Stimulated activated CD8-positive, alpha-beta memory T cell treated with anti-CD3 and anti-CD28 coated beads, Interleukin-15, amount 100 ng/mL, for 4 hours (primary cell): ENCODE measurements at places on chromosomes 2 and 18.

DNA sequence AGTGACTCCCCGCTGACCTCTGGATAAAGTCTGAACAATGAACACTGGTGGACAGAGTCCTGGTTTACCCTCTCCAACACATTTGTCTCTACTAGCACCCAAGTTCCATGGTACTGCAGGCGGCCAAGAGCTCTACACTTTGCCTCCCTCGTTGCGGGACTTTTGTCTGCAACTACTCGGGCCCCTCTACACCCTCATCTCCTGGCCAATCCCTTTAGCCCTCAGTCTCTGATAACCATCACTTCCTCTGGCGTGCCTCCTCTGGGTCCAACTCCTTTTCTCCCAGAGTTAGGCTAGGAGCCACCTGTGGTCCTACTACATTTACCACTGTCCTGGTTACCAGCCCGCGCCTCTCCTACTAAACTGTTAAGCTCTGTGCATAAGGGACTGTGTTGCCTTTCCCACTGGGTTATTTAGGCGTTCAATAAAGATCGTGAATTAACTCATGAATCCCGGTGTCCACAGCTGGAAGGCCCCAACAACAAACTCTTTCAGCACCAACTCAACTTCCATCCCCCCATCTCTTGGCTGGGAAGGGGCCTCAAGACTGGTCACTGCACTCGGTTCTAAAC, 757 bp downstream of the HDHD2 start:
- DNase-seq: no peak

DNA sequence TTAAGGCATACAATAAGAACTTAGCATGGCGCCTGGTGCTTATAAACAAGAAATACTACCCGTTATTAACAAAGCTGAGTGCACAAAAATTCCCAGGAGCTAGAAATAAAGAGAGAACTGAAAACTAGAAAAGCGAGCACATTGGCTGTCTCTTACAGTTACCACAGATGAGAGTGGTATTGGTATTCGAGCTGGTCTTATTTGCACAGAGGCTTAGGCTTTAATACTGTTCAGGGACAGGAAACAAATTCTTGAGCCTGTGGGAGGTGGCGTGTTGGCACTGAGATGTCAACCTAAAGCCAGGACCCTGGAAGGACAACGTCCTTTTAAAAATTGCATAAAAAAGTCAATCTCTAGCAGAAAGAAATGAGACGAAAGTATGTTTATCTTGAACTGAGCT, 67.3 kb upstream of the IGFBP2 start:
- DNase-seq: no peak

- no peak for DNase-seq
Observed at GRCh38 chr2:241885946-241886643, 16.6 kb downstream of the RTP5 start.

- no peak for DNase-seq
Observed at GRCh38 chr2:127597046-127597983, 48.6 kb upstream of the GPR17 start.

DNA sequence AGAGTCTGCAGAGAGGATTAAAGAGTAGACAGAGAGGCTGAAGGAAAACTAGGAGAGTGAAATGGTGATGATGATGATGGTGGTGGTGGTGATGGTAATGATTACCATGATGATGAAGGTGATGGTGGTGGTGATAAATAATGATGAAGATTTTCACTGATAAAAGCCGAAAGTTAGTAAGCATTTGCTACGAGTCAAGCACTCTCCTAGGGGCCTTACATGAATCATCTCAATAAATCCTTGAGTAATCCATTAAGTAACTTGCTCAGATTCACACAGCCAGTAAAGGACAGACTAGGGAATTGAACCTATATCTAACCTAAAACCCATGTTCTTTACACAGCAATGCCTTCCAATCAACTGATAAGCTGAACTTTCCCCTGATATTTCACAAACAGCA, 106.7 kb upstream of the PGAP1 start:
- no peak for DNase-seq

DNA sequence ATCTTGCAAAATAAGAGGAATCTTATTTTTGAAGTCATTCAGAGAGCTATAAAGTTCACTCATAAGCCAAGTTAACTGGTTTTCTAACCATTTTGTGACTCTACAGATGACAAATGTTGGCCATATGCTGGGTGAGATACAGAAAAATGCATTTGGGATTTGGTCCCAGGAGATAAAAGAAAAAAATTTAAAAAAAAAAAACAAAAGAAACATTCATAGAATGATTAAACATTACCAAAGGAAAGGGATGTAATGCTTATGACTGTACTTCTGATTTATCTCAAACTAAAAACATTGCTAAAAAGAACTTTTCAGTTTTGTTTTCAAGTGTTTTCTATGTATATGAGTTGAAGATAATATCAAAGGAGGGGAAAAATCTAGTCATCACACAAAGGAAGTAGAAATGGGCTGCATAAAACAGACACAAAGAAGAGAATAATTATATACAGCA, 43.1 kb downstream of the PELI1 start:
- no peak for DNase-seq

- no peak for DNase-seq
Observed at GRCh38 chr18:79466591-79466990, 70.9 kb downstream of the NFATC1 start.

- DNase-seq: no peak
Observed at GRCh38 chr2:216477283-216478035, 21.2 kb upstream of the RPL37A start.

GRCh38 chr2:157476953-157477709, 33.2 kb upstream of the CYTIP start:
- DNase-seq: no peak

- DNase-seq: no peak
Observed at GRCh38 chr2:227351639-227352038, 26.6 kb downstream of the MFF start.

DNA sequence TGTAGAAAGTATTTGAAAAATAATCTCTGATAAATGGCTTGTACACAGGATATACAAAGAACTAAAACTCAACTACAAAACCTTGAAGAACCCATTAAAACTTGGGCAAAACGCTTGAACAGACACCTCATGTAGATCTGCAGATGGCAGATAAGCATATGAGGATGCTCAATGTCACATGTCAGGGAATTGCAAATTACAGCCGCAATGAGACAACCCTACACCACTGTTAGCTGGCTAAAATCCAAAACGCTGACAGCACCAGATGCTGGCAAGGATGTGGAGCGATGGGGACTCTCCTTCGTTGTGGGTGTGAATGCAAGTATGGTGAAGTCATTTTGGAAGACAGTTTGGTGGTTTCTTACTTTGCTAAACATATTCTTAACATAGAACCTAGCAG, 53.7 kb downstream of the SNTG2 start:
- no peak for DNase-seq

DNA sequence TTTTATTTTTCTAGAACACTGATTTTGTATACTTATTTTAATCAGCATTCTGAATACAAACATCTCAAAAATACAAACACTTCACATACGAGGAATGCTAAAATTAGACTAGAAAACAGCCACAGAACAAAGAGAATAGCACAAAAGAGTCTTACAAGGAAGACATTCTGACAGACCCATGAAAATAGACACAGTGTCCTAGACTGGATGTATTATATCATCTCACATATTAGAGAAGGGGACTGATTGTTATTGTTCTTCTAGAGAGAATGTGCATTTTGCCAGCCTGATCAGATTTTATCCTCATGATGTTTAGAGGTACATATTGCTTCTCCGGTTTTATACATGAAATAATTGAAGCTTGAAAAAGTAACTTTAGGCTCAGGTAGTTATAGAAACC, 357.9 kb downstream of the DPP10 start:
- DNase-seq: no peak

DNA sequence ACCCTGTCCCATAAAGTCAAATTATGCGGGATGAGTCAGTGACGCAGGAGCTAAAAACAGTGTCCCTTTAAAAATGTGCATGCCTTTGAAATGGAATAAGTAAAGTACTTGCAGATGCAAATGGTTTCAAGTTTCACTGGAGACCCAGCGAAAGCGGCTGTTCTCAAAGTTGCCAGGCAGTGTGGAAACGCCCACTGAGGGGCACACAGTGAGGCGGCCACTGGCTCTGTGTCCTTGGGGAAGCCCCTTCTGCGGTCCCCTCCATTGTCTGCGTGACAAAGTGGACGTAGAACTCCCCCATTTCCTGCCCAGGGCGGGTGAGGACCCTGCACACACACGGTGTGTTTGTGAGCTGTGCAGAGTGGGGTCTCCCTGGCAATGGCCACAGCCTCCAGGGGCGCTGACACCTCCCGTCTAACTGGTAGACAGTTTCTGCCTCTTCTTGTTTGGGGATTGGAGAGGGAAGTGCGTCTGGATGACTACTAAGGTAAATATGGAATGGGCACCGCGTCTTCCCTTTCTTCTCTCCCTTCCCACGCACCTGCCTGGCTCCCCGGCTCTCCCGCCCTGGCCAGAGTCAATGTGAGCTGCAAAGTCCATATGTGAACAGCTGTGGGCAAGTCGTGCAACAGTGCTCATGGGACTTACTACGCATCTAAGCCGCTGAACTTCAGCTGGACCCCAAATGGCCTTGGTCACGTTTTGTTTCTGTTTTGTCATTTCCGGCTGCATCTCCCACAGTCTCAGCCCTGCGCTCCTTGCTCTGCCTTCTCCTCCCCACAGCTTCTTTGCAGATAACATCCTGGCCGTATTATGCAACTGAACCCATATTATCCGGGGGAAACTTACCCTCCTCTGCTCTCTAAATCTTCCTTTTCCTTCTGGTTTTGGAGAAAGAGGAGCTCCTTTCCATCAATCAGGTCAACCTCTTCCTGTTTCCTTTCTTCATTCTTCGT, 33.7 kb upstream of the ZNF516 start:
- DNase-seq: no peak

DNA sequence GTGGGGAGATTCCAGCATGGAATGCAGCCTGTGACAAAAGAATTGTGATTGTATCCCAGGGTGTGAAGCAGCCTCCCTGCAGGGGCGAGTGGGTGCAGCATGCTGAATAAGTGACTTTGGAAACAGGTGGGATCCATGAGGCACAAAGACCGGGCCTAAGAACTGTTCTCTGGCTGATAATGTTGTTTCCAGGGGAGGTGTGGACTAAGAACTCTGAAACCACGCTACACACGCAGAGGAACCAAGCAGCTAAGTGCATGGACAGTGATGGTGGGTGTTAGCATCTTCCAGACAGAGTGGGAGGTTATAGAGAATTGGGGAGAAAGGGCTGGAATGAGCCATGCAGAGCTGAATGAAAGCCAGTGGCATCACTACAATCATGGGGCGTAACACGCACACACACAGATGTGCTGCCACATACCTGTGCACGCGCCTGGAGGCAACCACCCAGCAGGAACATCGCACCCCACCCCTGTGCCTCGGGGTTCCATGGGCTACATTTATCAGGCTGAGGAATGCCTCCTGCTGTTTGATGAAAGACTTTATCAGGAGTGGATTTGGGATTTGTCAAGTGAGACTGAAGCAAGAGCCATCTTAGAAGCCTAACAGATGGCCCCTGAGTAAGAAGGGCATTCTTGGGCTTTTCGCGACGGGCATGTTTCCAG, 424.5 kb upstream of the SALL3 start:
- no peak for DNase-seq

GRCh38 chr2:120707816-120708215, 27.9 kb upstream of the GLI2 start:
- DNase-seq: no peak

GRCh38 chr2:156576005-156576404, 139.8 kb downstream of the GPD2 start:
- DNase-seq: no peak

DNA sequence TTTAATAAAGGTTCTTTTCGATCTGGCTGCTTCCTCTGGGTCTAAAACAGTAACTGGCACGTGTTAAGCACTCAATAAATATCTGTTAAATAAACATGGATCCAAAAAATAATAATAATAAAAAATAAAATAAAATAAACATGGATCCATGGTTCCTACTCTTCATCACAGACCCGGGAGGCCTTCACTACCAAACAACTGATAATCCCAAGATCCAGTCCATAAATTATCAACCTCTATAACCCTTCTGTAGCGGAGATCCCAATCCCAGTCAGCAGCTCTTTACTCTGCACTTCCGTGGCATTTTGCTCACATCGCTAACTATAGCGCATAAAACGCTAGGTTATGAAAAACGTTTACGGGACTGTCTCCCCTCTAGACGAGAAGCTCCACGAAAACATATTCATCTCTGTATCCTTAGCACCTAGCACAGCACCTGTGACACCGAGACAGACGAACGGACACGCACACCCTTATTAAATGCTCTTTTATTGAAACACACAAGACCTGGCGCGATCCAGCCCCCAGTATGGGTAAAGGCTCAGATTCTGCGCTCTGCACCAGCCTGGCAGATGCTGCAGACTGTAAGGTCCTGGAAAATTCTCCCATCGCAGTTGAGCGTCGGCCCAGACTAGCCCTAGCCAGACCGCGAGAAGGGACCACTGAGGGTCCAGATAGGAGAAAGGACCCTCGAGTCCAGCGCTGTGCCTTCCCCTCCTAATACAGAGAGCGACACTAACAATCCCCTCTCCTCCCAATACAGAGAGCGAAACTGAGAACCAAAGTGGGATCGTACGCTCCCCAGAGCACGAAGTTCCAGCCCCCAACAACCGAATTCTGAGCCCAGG, 770 bp downstream of the NBAS start:
- no peak for DNase-seq

DNA sequence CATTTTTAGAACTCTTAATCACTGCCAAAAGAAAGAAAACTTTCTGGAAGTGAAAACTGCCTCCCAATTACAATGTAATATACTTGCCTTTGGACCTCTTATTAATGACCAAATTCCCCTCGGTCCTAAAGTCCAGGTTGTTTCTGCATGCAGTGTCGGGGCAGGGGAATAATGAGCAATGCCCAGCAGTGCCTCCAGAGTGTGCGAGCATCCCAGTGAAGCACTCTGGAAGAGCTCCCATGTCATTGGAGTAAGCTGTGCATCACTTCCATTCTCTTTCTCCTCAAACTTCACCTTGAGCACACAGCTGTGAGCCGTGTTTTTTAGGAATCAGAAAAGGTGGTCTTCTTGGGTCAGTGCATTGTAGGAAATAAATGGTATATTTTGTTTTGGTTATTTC, 107.1 kb downstream of the SH3RF3 start:
- no peak for DNase-seq

DNA sequence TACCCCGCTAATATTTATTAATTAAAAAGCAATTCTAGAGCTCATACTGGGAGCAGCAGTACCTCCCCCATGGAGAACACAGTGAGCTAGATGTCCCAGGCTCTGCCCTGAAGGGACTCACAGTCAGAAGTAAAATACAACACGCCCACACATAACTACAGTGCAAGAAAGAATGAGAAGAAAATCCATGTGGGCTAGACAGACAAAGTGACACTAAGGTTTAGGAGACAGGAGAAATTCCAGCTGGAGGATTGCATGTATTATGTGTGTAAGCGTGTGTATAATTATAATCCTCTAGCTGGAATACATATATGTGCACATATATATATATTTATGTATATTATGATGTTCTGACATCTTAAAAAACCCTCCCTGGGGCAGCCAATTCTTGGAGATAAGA, 15.7 kb downstream of the SOWAHC start:
- no peak for DNase-seq

- DNase-seq: no peak
Observed at GRCh38 chr2:66567729-66568128, 132.8 kb downstream of the MEIS1 start.
